ENCODE measurements at places on chromosomes 1 and 21. TPM values are rescaled to one million over a fixed set of nuclear protein-coding genes. Genes with fewer than 3 reads are reported as not detected.

PCSK9 gene
- polyA plus RNA-seq = not detected

HAO2 gene
- not detected for polyA plus RNA-seq

IL12RB2 gene
- not detected for polyA plus RNA-seq

KCNJ9 gene
- polyA plus RNA-seq = not detected

DNA sequence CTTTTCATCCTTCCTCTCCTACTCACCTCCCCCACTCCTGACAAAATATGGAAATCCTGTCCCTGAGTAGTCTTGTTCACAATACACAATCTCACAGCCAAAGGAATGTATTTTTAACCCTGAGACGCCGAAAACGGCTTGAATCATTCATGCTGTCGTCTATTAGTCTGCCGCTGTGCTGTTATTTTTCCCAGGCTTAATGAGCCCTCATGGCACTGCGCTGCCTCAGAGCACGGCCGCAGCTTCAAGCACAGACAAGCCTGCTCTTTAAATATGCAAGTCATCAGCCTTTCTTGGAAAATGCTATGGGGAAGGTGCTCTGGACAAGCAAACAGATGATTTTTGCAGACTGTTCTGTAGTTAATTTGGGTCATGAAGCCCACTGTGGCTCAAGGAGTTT is 302.7 kb downstream of the DISC1 start:
- DNase-seq = no peak

- no peak for DNase-seq
Measured at GRCh38 chr21:37478794-37479193, 112.2 kb downstream of the DYRK1A start.

DNA sequence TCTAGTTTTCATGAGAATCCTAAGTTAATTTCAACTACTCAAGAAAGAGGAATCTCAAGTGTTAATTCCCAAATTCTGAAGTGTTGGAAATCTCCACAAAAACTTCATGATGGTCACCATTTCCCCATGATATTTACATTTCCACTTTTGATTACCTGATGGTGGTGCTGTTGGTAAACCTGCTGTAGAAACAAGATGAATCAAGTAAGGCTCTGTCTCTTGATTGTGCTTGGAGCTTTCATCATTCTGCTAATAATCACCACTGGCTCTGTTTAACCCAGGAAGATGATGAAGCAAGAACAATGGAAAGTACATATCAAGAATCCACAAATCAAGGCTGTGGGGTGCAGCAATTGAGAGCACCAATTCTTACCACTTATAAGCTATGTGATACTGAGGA is 77.8 kb downstream of the C4BPA start:
- DNase-seq = peak; percentile 14

- no peak for DNase-seq
Measured at GRCh38 chr1:27003745-27004470, 8.7 kb downstream of the TENT5B start.

DNA sequence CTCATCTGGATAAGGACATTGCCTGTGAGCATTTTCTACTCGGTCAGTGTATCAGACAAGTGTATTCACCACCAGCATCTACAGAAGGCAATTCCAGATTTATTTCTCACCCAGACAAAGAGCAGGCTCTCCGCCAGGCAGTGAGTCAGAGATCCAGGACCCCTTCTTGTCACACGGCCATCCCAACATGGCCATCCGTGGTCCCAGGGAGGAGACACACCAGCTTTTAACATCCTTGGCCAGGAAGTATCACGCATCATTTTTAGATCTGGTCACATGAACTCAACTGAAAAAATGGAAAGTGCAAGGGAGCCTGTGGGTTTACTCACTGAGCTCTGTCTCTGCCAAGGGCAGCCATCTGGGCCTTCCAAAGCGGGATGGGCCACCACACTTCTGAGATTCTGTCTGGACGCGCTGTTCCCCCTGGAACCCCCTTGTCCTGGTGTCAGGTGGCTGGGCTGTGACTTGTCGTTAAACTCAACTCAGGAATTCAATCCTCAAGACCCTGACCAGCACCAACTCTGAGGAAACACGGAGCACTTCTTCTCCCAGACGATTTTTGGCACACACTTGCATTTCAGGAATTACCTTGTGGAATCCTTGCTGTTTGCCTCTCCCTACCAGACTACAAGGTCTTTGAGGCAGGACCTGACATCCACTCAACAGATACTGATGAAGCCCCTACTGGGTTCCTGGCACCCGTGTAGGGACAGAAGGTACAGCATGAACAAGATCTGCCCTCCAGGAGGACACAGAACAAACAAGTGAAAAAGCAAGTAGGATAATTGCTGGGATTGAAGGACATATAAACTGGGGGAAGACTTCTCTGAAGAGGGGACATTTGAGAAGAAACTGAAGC is 21.6 kb upstream of the CCSAP start:
- no peak for DNase-seq

Measured in naive B cell (primary cell).